ENCODE measurements at places on chromosomes 12 and 14.

DNA sequence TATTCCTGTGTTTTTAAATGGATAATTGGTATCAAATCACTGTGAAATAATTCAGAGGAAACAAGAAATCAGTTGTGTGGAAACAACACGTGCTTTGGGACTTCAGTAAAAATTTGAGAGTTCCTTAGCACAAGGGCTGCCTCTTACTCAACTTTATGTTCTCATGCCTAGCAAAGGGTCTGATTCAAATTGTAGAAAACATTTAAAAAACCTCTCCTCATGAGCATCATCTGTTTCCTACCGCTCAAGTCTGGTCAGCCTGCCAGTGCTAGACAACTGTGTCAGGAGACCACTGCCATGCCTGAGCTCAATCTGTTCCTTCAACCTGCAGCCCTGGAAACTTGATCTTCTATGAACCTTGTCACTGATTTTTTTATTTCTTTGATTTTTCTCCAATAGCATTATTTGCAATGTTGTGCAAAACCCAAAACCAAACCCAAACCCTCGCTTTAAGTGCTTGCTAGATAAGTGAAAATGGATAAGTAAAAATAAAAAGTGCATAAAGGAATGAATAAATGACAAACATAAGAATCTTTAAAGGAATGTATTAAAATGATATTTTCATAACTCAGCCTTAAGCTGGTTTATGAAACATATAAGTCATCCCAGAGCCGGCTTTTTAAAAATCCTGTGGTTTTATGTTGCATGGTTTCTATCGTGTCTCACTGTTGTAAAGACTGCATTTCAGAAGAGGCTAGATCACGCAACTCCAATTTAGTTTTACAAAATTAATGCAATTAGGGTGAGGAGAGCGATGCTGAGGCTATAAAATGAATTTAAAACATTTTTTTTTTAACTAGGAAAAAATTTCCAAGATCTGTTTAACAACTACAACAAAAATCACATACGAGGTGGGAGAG lies 361.2 kb upstream of the PDE3A start:
- no peak for DNase-seq

DNA sequence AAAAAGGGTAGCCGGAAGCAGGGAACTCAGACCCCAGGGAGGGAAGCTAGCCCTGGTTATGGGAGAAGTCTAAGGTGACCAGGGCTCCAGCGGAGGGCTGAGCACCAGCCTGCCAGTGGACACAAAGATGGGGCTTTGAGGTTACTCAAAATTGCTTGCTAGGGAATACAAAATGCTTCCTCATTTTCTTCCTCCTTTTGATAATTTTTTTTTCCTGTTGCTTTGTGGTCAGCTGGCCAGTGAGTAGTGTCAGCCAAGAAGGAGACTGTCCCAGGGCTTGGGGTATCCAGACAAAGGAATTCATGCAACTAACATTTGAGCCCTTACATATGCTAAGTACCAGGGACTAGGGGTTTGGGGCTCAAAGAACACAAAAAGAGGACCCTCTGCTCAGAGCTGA lies 206.2 kb downstream of the PPM1H start:
- DNase-seq = no peak

- no peak for DNase-seq
These were observed 88.8 kb downstream of the FGD4 start for GRCh38 chr12:32488132-32488531.

- DNase-seq = peak; percentile 64
These were observed 9.6 kb downstream of the BMP4 start for GRCh38 chr14:53947094-53947445.

GRCh38 chr12:9750276-9751203 lies 10.2 kb downstream of the CD69 start:
- peak; percentile 63 for DNase-seq

- DNase-seq = no peak
These were observed 62.9 kb upstream of the ELK3 start for GRCh38 chr12:96131230-96131788.

GRCh38 chr12:126069549-126070165 lies 1004.4 kb downstream of the AACS start:
- peak; percentile 84 for DNase-seq

- peak; percentile 33 for DNase-seq
These were observed 120.3 kb downstream of the GARIN6 start for GRCh38 chr12:99767809-99768208.

GRCh38 chr12:20376984-20377383 lies 8.6 kb downstream of the PDE3A start:
- DNase-seq = peak; percentile 23

GRCh38 chr12:124205405-124205804 lies 89.5 kb upstream of the RFLNA start:
- no peak for DNase-seq

DNA sequence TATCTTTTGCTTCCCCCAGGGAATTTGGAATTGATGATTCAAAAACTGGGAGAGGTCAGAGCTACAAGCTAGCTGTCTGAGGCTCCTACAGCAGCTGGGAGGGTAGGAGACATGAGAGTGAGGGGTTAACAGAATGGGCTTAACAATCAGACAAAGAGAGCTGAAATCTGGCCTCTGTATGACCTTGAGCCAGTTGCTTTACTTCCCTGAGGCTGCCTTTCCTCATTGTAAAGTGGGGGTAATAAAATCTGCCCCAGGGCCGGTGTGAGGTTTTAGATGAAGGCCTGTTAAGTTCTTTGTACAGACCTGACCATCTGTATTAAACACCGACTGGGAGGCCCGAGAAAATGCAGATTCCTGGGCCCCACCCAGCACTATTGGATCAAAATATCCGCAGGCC lies 164.3 kb upstream of the NOS1 start:
- DNase-seq = no peak

- DNase-seq = no peak
These were observed 3.4 kb downstream of the DRAM1 start for GRCh38 chr12:101880769-101881168.

- no peak for DNase-seq
These were observed 246.1 kb upstream of the CCDC196 start for GRCh38 chr14:66240105-66240504.

- no peak for DNase-seq
These were observed 43.7 kb upstream of the ATP2B1 start for GRCh38 chr12:89752341-89752740.

- no peak for DNase-seq
These were observed 53.5 kb downstream of the IGF1 start for GRCh38 chr12:102426599-102427542.

- DNase-seq = no peak
These were observed 48.4 kb downstream of the SMIM41 start for GRCh38 chr12:52127683-52128450.

GRCh38 chr14:79417961-79418360 lies 793.3 kb downstream of the DIO2 start:
- no peak for DNase-seq
